ENCODE measurements at places on chromosomes 4 and X.

DNA sequence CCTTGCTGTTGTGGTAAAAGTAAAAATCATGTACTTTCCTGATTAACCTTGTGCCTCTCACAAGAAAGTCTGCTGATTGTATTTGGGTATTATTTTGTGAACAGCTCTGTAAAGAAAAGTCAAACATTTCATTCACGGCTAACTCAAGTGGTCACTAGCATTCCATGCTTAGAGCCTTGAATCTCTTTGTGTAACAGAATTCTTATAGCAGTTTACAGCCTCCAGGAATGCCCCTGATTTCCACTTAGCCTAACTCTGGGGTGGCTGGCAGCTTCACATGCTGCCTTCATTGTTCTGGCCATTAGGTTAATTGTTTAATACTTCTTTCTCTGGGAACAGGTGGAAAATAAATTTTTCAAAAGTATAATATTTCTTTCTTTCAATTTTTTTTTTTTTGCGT lies 226.7 kb downstream of the RBMX2 start:
- DNase-seq = no peak

DNA sequence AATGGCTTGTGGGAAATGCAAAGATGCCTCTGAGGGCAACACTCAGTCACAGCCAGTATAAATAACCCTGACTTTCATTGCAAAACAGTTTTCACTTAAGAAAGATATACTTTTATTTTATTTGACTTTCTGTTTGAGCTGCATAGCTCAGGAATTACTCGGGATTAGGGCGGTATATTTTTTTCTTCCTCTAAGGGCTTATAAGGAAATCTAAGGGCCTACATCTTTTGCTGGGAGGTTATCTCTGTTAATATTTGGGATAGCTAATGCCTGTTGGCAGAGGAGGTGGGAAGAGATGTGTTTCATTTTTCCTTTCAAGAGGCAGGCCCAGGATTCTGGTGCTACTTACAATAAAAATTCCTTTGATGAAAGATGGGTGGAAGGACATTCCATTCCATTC lies 28.8 kb upstream of the EGFL6 start:
- DNase-seq = peak; percentile 7

GRCh38 chrX:38970845-38971244 lies 169.6 kb downstream of the MID1IP1 start:
- DNase-seq = no peak

- DNase-seq = no peak
These were observed 991.4 kb downstream of the ARAP2 start for GRCh38 chr4:35252866-35253265.

DNA sequence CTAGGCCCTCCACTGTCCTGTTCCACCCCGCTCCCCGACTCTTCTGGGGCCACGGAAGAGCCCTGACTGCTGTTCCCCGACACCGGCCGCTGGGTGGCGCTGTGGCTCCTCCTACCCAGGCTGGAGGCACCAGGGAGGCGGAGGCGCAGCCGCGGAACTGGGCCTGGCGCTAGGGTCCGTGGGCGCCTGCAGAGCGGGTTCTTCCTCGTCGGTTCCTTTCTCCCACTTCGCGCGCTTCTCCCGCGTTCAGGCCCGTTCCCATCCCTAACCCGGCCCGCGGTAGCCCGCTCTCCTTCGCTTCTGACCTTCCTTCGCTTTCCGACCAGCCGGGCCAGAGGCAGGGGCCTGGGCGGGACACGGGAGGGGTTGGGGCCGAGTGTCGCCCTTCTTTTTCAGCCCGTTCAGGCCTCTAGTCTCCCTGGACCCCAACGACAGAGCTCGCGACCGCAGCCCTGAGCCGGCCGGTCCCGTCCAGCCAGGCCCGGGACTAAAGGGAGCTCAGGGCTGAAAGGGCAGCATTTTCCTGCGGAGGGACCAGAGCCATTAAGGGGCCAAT lies 34.3 kb downstream of the NALF2 start:
- peak; percentile 46 for DNase-seq

GRCh38 chr4:149735796-149736195 lies 79.8 kb downstream of the IQCM start:
- DNase-seq = no peak

DNA sequence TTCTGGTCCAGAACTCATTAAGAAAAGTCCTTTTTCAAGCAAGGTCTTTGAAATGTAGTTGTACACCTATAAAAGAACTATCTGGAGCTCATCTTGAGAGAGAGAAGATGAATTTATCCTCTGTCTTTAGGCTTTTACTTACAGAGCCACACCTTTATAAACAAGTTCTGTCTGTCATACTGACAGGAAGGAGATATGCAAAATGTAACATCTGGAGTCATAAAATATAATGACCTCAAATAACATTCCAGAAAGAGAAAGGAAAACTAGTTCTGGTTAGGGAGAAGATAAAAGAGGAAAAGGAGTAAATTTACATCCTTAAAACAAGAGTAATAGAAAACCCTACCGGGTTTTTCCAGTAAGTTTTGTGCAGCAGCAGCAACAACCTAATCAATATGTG lies 1.3 kb downstream of the INPP4B start:
- no peak for DNase-seq

GRCh38 chrX:55107911-55108310 lies 19.1 kb downstream of the PAGE2 start:
- DNase-seq = no peak

- no peak for DNase-seq
These were observed 121.1 kb upstream of the ATP6AP2 start for GRCh38 chrX:40459571-40460158.

DNA sequence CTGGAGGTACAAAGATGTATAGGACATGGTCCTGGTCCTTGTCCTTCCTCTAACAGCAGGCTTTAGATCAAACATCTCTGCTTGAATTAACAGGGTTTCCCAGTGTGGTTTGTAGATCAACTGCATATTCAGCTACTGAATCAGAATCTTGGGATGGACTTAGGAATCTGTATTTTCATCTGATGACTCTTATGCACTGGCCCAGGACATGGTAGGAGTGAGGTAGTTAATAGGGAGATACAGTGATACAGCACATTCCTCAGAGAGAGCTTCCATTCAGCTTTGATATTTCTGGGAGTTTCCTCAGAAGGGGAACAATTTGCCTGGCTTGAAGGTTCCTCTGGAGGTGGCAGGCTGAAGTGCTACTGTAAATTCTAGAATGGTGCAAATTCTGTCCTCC lies 203.1 kb downstream of the LARP7 start:
- DNase-seq = peak; percentile 65

GRCh38 chr4:165519591-165519990 lies 140.8 kb downstream of the CPE start:
- DNase-seq = no peak

DNA sequence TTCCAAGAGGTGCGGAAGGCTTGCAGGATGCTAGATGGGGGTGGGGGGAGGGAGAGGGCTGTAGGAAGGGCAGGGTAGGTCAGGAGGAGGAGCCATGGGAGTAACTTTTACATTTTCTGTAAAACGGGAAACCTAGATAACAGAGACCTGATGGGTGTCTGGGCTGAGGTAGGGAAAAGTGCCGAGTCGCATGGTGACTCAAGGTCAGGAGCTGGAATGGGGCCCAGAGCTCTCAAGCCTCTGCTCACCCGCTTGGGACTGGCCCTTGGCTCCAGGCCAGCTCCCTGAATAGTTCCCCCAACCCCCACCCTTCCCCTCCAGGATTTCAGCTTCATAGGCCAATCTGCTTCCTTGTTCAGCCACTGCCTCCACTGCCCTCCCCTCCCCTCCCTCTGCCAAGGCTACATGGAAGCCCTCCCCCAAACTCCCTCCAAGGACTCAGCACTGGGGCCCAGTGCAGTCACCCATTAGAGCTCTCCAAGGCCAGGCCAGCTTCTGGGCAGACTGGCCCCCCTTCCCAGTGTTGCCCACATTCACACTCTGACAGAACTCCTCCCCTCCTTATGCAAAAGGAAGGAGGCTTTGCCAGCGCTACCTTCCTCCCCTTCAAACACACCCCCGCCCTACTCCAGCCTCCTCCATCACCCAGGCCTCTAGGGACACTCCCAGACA lies 43.6 kb downstream of the TSC22D3 start:
- DNase-seq = peak; percentile 77

- no peak for DNase-seq
These were observed 145.5 kb upstream of the AFF2 start for GRCh38 chrX:148354916-148355315.

DNA sequence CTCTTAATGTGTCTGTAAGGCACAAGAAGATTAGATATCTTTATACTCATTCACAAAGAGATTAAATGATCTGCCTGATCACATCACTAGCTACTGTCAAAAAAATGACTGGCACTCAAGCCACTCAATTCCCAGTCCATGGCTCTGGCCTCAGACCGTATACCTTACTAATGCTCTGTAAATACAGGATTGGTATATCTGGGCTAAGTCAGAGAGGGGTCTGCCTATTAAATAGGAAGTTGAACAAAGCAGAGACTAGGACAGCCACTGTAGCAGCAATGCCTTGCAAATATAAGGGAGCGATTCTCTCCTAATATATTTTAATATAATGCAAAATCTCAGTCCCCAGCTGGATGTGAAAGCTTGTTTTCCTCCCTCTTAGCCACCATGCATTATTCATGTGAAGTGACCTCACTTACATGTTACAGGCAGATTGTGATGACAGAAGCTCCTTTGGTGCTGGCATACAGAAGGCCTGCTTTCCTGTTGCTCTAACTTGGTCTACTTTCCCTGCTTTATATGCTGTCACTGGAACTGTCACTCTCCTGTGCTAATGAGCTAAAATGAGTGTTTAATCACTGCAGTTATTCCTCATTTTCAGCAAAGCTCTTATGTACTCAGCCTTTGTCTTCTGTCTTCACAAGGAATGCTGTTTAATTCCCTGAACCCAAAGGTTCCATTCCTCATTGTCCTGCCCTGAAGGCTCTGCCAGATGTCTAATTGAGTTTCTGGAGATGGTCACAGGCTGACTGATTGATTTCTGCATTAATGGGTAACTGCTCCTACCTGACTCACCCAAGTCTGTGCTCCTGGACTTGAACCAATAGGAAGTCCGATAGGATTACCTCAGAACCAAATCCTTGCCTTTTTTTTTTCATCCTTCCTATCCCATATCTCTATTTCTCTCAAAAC lies 578.2 kb downstream of the KLHL13 start:
- DNase-seq = no peak

DNA sequence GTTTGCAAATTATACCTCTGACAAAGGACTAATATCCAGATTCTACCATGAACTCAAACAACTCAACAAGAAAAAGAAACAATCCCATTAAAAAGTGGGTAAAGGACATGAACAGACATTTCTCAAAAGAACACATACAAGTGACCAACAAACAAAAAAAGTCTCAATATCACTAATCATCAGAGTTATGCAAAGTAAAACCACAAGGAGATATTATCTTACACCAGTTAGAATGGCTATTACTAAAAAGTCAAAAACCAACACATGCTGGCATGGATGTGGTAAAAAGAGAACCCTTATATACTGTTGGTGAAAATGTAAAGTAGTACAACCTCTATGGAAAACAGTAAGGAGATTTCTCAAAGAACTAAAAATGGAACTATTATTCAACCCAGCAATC lies 234.4 kb downstream of the NKX6-1 start:
- DNase-seq = no peak

DNA sequence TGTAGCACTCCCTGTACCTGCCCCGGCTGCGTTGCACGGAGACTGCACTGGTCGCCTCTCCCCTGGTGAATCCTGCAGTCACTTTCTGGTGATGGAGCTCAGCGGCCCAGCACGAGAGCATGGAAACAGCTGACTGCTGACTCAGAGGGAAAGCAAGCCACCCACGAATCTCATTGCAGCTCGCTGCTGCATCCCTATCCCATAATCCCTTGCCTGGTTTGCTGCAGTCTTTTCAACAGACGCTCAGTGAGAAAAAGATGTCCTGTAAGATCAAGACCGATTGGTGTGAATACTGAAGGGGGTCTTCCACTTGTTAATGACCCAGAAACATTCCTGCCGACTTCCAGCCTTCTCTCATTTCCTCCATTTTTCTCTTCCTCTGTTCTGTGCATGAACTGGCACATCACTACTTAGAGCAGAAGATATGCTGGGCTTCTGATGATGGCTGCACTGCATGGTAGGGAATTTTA lies 52.9 kb downstream of the TRIM2 start:
- peak; percentile 75 for DNase-seq

DNA sequence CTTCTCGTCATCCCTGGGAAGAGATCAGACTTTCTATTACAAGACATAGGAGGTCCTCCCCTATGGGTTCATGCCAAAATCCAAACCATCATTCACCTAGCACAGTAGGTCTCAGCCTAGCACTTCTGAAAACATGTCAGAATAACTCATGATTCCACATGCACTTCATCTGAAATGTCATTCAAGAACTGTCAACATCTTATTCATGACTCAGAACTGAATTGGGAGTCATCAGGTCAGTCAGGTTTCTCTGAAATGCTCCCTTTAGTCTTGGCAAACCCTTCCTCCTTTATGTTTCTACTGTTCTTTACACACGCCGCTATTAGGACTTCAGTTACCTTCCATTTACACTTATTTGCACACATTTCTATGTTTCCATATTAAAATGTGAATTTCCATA lies 67.2 kb downstream of the ANTXR2 start:
- DNase-seq = peak; percentile 58

DNA sequence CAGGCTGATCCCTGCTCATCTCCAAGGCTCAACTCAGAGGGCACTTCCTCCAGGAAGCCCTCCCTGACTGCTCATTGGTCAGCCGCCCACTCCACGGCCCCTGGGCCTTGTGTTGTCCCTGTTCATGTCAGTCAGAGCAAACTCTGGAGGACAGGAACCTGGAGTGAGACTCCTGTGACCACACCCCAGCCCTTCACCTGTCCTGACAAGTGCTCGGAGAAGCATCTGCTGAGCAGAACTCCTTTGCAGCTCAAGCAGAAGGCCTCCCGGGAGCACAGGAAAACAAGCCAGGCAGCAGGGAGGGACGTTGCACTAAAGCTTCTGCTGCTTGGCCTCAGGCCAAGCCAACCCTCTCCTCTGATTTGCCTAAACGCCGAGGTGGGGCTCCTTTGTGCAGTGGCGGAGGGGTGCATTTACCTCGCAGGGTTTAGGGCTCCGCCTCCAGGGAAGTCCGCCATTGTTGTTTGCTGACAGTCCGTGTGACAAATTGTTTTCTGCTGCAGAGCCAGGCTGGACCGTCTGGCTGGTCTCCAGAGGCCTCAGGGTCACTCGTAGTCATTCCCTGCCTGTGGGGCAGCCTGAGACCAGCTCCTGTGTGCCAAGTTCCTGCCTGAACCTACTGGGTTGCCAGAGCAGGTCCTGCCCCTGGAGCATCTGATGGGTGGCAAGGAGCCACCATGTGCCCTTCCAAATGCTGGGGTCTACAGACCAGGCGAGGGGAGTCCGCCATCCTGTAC lies 61.8 kb downstream of the C4orf50 start:
- DNase-seq = no peak

- no peak for DNase-seq
These were observed 43.7 kb downstream of the SLC2A9 start for GRCh38 chr4:9977518-9978031.

DNA sequence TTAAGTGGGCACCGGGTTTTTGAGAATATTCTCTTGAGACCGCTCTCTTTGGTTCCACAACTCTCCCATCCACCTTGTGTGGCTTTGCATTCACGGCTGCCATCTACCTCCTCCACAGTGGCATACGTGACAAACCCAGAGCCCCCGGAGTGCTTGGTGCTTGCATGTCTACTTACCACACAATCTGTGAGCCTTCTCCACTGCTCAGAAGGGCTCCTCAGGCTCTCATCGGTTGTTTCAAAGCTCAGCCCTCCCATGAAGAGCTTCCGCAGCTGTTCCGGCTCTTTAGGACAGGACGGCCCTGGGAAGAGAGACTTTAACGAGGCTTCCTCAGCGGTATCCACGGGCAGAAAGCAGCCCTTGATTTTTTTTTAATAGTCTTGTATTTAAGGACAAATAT lies 167.6 kb upstream of the ANK2 start:
- no peak for DNase-seq
